Sciatic nerve (tissue), 2 donors: ENCODE measurements at places on chromosomes 2 and 18. TPM values are rescaled to one million over a fixed set of nuclear protein-coding genes. Genes with fewer than 3 reads are reported as not detected.
A peak's percentile ranks its signal among the peaks of the same experiment; 100 is the strongest.

DNA sequence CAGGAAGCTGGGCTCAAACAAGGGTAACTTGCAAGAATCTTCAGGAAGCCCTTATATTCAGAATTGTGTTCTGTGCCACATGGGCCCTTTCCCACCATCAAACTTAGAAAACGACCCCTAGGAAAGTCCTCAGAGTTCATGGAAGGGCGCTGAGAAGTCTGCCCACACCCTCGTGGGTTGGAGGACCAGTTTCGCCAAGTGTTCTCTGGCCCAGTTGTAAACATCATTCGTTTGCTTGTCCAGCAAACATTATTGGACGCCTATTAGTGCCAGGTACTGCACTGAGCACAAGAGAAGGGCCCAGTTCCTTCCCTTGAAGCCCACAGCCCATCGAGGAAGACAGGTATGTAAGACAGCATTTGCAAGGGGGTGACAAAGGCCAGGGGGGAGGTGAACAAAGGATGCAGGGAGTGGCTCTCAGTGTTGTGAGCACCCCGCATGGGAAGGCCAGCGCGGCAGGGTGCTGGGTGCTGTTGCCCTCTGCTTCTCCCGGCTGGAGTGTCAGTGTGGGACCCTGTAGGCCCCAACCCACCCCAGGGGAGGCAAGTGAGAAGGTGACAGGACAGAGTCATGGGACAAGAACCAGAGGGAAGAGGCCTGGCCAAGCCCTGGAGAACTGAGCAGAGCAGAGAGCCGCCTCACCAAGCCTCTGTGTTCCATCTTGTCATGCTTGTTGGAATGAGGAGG lies 60.2 kb upstream of the ALPP start:
- peak; percentile 45 for DNase-seq

GRCh38 chr2:153786016-153786415 lies 85.7 kb upstream of the GALNT13 start:
- DNase-seq: no peak

DNA sequence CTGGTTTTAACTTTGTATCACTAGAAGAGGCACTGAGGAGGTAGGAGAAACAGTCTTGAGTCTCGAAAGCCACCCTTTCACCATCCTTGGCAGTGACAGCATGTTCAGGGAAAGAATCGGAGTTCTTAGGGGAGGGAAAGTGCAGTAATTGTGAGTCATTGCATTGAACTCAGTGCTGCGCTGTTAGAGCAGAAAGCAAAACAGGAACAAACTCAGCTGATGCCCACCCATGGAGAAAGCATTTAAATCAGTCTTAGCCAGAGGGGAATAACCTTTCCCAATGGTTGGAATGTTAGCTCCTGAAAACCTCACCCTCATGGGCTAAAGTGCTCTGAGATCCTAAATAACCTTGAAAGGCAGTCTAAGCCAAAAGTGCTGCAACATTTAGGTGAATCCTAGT lies 845.6 kb upstream of the CNTNAP5 start:
- no peak for DNase-seq

DNA sequence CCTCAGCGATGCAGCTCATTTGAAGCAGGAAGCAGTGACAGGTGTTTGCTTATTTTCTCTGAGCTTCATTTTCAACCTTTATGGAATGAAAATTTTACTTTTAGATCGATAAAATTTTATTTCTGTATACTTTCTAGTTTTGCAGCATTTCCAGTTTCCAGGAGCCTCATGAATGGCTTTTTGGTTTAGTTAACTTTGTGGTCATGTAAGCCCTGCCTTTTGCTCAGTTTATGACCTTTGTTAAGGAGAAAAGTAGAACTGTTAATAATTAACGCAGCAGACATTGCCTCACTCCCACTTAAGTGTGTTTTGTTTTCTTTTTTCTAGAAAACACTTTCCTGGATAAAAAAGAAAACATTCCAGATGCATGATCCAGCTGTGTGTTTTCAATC lies 4.4 kb upstream of the FARP2 start:
- no peak for DNase-seq

- no peak for DNase-seq
These were observed 13.2 kb downstream of the ZNF804A start for GRCh38 chr2:184611361-184612085.

DNA sequence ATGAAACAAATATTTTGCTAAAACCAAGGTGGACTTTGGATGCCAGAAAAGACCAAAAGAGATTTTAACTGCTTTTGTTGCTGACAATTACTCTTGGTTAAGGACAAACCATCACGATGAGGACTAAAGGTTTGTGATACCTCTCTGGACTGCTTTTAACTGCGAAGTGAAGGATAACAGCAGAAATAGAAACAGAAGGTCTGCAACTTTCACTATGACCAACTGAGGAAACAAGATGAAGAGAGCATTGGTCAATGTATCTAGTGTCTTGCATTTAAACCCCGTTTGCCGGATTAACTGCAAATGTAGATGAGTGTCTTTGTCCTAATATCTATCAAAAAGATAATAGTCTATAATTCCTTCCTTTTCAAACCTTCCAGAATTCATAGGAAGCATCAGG lies 541.7 kb downstream of the ERBB4 start:
- no peak for DNase-seq

DNA sequence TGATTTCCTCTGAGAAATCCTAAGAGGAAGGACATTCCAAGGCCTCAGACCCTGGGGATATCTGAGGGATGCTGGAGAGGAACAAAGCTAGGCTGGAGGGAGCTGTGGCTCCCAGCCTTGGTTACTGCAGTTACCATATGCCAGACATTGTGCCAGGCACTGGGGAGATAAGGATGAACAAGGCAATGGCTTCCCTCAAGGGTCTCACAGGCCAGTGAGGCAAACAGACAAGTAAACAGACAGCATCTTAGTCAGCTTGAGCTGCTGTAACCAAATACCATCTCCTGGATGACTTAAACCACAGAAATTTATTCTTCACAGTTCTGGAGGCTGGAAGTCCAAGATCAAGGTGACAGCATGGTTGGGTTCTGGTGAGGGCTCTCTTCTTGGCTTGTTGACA lies 91.8 kb downstream of the SKA1 start:
- no peak for DNase-seq

- DNase-seq: no peak
These were observed 209.7 kb upstream of the EPAS1 start for GRCh38 chr2:46087492-46087891.

GRCh38 chr18:4789506-4789905 lies 334.4 kb upstream of the DLGAP1 start:
- DNase-seq: no peak

DNA sequence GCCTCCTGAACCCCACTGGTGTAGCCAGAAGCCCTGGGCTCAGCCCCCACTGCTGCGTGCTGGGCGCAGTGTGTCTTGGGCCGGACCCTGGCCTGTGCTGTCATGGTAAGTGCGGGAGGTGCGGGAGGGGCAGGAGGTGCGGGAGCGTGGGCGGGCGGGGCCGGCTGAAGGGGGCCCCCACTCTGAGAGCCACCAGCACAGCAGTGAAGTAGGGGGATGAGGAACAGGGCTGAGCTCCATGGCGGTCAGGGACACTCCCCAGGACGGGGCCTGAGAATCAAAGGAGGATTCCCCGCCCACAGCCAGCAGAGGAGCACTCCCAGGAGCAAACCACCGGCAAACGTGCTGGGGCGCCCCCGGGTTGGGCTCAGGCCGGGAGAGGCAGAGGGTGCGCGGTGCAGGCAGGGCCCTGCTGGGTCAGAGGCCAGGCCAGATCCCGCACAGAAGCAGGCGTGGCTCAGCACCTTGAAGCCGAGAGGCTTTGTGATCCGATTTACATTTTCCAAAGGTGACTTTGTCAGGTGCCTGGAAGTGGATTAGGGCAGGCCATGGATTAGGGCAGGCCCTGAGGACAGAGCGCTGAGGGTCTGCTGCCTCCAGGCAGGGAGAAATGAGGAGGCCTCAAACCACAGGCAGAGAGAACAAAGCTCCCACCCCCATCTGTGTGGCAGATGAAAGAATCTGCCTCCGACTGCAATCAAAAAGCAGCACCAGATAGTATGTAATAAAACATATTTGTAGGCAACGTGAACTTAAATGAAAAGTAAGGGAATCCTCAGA lies 152.0 kb upstream of the RAB6C start:
- no peak for DNase-seq

DNA sequence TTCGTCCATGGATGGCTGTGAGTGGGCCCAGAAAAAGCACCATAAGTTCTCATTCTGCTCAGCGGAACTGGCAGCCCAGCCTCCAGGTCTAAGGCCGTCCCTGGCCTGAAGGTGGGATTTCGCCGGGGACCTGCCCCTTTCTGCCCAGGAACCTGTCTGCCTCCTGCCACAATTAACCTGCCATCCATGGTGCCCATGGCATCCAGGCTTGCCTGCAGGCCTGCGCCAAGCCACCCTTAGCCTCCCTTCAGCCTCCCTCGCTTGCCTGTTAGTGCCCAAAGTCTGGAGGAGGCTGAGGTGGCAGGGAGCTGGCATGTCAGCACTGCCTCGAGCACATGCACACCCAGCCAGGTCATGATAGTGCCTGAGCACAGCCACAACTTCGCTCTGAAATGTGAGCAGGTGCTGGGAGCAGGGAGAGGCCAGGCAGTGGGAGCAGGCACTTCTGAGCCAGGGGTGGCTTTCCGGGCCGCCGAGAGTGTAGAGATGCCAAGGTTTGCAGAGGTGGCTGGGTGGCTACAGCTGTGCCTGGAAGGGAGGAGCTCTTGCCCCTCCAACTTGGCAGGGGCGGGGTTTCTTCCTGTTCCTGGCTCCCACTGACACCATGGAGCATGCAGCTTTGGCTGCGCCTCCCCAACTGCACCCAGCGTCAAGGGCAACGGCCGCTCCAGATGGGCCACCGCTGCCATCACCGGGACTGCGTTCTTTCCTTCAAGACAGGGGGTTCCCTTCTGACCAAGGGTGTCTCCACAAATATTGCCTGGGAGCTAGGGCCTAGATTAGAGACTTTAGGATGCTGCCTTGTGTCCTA lies 648.9 kb upstream of the VRK2 start:
- DNase-seq: no peak

- DNase-seq: no peak
These were observed 154.9 kb upstream of the SOX11 start for GRCh38 chr2:5537180-5537688.

GRCh38 chr2:160365716-160366367 lies 127.8 kb downstream of the RBMS1 start:
- DNase-seq: peak; percentile 76

DNA sequence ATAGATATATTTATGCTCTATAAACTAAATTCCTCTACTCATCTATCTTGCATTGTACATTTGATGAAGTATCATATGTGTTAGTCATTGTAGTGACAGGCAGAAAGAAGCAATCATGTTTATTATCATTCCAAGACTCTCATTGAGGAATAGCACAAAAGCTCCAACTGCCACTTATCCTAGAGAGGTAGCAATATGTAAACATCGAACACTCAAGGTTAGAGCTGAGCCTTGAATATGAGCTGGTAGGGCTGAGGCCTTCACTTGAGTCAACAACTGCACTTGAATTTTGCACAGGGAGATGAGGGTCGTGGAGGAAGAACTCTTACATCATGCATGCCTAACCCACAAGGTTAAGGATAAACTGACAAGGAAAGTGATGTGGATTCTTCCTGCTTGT lies 900.9 kb downstream of the CPS1 start:
- DNase-seq: no peak

DNA sequence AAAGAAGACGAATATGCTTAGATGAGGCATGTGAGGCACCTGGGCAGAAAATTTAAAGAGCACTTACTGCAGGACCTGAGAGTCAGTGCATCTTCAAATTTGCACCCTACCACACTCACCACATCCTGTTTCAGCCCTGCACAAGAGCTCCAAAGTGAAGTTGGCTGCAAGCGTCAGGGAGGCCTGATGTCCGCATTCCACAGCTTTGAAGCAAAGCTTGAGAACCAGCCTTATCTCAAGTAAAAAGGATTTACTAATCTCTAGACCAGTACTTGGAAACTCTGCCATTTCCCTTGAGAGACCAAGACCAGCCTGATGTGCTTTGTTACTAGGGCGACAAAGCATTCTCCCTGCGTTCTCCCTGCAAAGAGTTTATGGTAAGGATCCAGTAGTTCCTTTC lies 3.4 kb upstream of the ASNSD1 start:
- DNase-seq: no peak

- DNase-seq: no peak
These were observed 78.9 kb downstream of the MAP4K4 start for GRCh38 chr2:101776172-101777043.

DNA sequence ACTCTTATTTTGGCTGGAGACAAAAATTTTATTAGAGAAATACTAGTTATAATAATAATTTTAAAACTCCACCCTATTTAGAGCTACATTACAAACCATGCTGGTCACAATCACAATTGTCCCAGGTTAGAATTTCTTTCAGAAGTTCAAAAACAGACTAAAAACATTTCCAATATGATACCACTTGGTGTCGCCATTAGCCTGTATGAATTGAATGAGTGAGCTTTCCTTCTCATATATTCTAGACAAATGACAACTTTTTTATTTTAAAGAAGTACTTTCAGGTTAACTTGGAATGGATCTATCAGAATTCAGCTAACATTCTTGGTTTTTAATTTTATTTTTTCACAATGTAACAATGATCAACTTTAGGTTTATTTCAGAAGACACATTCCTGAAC lies 48.0 kb downstream of the SERPINB8 start:
- DNase-seq: no peak

- no peak for DNase-seq
These were observed 139.7 kb downstream of the BCL11A start for GRCh38 chr2:60413814-60414168.

- DNase-seq: no peak
These were observed 160.2 kb downstream of the DPP4 start for GRCh38 chr2:161913865-161914264.

GRCh38 chr2:207121784-207122183 lies 44.0 kb downstream of the KLF7 start:
- no peak for DNase-seq

- no peak for DNase-seq
These were observed 66.9 kb downstream of the HPCAL1 start for GRCh38 chr2:10369269-10370255.

GRCh38 chr2:875687-876615 lies 74.7 kb upstream of the SNTG2 start:
- DNase-seq: peak; percentile 40

The CHRNG gene
- not detected for total RNA-seq

The MARCO gene
- 22.0 TPM for total RNA-seq

The SCYGR1 gene
- not detected for total RNA-seq

The PDE1A gene
- total RNA-seq: 45.7 TPM

The IL36RN gene
- total RNA-seq: not detected

The G6PC2 gene
- not detected for total RNA-seq

The GCKR gene
- 0.71 TPM for total RNA-seq
